ENCODE measurements at places on chromosomes 5 and 9.

GRCh38 chr9:137108608-137109249, 5.8 kb downstream of the DPP7 start:
- no peak for DNase-seq

DNA sequence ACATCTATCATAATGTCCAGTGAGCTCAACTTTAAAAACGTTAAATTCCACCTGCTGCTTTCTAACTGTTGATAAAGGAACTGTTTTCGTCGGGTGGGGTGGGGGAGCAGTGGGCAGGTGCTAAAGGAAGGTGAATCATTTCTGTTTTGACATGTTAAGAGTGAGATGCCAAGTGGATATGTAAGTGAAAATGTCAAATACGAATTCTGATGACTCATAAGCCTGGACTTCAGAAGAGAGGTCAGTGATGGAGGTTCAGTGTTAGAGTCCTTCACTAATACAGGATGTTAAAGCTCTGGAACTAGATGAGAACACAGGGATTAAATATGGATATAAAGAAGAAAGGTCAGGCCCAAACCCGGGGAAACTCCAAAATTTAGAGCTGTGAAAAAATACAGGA, 617.9 kb upstream of the CTNND2 start:
- no peak for DNase-seq

GRCh38 chr9:2979957-2980610, 136.2 kb upstream of the PUM3 start:
- DNase-seq: no peak

GRCh38 chr5:14185326-14186058, 42.4 kb downstream of the TRIO start:
- no peak for DNase-seq

GRCh38 chr5:131997727-131998117, 13.7 kb downstream of the ACSL6 start:
- DNase-seq: no peak

GRCh38 chr5:74946471-74946870, 80.3 kb upstream of the FAM169A start:
- DNase-seq: no peak

- DNase-seq: no peak
These were observed 157.6 kb upstream of the TUT7 start for GRCh38 chr9:86511614-86512360.

GRCh38 chr5:154871734-154872133, 13.3 kb downstream of the CNOT8 start:
- no peak for DNase-seq

GRCh38 chr5:133817456-133817855, 151.0 kb downstream of the C5orf15 start:
- no peak for DNase-seq

DNA sequence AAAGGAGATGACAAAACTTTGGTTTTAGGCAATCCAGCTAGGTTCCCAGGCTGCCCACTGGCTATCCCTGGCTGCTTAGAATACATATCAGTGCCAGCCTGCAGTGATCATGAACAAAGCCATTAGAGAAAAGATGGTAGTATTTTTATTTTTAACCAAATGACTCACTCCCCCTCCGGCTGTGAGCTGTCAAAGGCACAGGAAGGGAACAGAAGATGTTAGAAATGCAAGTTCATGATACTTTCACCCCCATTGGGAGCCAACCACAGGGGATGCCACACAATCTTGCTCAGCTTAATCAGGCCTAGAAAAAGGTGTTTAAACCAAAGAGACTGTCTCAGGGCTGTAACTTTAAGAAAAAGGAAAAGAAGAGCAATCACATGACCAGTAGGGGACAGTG, 70.3 kb upstream of the ASTN2 start:
- no peak for DNase-seq

- no peak for DNase-seq
These were observed 45.9 kb downstream of the C9orf50 start for GRCh38 chr9:129574911-129575585.

DNA sequence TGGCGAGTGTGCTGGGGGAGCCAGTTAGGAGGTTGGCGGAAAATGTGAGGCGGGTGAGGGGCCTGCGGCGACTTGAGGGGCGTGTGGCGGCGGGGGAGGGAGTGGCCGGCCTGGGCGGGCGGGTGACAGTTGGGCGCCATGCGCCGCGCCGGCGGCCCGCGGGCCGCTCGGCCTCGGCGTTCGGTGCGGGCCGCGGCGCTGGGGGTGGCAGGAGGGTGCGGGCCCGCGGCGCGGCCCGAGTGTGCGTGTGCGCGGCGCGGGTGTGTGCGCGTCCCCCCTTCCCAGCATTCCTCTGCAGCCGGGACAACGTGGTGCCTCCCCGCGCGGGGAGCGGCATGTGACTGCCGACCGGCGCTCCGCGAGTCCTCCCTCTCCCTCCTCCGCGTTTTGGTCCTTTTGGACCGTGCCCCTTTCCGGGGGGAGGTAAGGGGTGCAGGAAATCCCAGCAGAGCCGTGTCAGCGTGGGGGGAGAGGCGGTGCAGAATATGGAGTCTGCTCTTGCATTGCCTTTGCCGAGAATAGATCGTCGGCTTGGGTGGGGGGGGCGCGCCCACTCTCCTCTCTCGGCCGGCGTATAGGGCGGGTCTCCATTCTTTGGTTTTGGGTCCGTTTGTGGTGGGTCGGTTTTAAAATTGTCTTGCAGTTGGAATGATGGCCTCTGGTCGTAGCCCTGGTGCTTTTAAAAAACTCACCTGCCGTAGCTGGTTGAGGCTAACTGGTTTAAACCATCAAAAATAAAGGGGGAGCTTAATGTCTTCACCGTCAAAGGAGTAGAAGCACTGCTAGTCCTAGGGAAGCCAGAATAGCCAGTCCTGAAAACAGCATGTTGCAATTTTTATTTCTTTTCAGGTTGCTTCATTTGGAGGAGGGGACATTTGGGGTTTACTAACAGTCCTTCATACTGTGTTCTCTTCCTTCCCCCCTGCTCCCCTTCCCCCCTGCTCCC, 2.0 kb downstream of the LARP1 start:
- peak; percentile 29 for DNase-seq

DNA sequence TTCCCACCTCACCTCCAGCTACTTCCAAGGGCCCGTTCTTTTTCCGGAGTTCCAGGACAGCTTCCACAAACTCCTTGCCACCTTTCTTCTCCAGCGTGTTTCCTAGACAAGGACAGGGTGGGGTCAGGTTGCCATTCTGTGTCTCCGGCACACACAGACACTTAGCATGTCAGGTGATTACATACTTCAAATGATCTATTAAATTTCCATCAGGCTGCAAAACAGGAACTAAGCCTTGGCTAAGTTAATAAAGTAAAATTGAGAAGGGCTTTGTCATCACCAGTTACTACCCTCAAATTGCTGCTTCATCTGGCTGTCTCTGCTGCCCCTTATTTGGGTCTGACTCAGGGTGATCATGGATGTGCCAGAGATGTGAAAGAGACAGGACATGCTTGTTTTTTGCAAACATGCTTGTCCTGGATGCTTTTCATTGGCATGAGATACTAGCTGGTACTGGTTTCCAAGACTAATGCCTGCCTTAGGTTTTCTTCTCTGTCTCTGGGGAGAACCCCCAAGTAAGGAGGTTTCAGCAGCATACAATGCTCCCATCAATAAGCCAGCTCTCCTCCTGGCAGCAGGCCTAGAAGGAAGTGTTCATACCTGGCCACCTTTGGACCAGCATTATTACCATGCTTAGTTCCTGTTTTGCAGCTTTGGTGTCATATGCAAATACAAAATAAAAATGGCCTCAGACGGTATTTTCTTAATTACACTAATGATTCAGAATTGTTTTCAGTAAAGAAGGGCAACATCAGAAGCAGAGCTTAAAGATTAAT, 52.9 kb downstream of the MACROH2A1 start:
- no peak for DNase-seq

GRCh38 chr5:76303921-76304320, 99.2 kb upstream of the IQGAP2 start:
- peak; percentile 3 for DNase-seq

GRCh38 chr5:94223235-94223634, 395.2 kb downstream of the KIAA0825 start:
- DNase-seq: no peak

DNA sequence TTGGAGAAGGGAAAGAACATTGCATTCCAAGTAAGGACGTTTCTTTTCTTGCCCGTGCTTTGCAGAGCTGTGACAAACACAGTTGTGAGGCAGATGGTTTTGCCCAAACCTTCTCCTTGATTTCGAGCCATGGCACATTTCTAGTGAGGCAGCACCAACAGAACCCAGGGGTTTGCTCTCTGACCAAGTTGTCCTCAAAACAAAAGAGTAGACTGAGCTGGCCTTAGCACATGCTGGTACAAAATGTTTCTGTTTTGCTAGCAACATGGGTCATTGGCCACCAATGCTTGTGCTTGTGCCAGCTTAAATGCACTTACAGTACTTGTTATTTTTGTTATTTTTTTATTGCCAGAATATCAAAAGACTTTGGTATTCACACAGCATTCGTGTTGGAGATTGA, 328.8 kb downstream of the GADD45G start:
- DNase-seq: no peak

DNA sequence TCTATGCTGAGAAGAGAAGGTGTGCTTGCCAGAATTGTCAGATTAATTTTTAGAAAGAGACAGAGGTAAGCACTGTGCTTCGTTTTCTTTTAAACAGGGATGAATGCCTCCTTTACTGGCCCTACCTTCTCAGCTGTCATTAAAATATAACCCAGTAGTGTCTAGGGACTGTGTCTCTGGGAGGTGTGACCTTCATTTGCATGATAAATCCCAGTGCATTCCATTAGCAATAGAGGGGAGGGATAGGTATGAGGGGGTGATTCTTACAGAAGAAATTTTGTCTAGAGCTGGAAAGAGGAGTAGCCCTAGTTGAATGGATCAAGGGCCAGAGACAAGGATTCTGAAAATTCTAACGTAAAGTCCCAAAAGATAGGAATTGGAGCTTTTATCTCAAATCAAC, 351.5 kb downstream of the BNC2 start:
- DNase-seq: no peak

- no peak for DNase-seq
These were observed 100.6 kb upstream of the IER5L start for GRCh38 chr9:129278391-129279237.
